ENCODE measurements at places on chromosomes 3 and 15.

- no peak for DNase-seq
These were observed 892 bp downstream of the NMD3 start for GRCh38 chr3:161221806-161222600.

- no peak for DNase-seq
These were observed 93.9 kb upstream of the BHLHE40 start for GRCh38 chr3:4885316-4885715.

- no peak for DNase-seq
These were observed 40.6 kb upstream of the CGNL1 start for GRCh38 chr15:57335719-57336118.

DNA sequence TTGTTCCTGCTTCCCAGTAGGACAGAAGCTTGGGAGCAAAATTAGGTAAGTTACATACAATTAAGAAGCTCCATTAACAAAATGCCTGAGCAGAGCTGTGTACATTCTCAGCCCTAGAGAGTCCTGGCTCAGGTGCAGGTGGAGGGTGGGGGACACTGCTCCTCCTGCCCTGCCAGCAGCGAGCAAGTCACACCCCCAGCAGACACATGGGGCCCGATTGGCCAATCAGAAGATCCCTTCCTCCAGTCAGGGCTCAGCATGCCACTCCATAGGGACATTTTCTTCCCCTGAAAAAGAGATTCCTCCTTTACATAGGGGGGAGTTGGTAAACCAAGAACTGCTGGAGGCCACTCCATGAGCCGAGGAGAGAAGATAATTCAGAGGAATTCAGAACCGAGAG is 62.1 kb downstream of the PLXNA1 start:
- DNase-seq: no peak

DNA sequence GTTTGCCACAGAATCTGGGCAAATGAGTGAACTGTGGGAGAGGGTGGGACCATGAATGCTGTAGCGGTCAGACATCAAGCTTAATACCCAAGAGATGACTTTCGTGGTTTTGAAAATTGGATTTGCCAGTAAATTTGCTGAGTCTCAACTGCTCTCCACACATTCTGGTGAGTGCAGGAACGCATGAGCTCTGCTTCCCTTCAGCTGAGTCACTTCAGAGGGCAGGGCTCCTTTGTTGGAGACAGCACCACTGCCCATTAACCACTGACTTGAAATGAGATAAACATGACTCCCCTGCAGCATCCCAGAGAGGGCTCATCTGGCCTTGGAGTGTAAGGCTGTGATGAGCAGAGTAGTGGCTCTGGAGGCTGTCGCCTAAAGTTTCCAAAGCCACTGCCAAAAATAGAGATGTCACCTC is 22.6 kb downstream of the RARRES1 start:
- DNase-seq: peak; percentile 91

DNA sequence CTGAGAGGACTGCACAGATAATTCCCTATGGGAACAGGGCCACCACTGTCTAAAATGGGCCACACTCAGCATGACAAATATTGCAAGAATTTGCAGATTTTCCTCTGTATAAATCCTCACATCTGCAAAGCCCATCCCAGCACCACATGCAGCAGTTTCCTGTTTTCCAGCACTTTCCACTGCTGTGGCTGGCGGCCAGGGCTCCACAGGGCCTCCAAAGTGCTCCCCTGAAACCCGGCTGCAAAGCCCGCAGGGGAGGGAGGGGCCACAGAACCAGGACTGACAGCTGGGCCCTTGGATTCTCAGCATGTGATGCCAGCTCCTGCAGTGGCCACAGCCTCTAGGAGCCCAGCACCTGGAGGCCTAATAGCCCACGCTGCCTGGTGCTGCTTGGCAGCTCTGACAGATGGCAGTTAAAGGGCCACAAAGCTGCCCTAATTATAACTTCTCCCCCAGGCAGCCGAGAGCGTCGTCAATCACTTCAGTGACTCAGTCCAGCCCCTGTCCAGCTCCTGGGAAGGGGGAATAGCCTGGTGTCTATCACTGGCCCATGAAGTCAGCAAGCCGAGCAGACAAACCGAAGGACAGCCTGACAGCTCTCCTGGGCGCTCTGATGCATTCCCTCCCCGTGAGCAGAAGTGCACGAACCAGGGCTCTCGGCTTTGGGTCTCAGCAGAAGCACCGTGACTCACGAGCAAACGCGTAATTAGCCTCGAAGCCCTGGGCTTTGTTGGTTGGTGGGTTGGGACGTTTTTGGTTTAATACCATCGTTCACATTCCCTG is 4.7 kb downstream of the LRRC15 start:
- peak; percentile 12 for DNase-seq

GRCh38 chr15:91737151-91737818 is 116.2 kb upstream of the SLCO3A1 start:
- no peak for DNase-seq

DNA sequence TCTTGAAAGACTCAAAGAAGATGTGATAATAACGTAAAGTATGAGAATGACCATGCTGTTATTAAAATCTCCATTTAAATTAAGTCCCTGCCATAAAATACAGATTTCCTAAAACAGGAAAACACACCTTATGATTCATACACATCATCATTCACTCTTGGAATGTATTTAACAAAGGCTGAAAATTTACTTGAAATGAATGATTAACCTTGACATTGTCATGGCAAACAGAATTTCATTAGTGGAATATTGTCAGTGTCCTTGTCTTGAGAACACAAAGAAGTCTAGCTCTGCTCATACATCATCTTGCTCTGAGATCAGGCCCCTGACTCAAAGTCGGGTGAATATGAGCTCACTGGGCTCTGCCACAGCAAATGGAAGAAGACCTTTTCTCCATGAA is 313.9 kb downstream of the FGF12 start:
- DNase-seq: no peak

DNA sequence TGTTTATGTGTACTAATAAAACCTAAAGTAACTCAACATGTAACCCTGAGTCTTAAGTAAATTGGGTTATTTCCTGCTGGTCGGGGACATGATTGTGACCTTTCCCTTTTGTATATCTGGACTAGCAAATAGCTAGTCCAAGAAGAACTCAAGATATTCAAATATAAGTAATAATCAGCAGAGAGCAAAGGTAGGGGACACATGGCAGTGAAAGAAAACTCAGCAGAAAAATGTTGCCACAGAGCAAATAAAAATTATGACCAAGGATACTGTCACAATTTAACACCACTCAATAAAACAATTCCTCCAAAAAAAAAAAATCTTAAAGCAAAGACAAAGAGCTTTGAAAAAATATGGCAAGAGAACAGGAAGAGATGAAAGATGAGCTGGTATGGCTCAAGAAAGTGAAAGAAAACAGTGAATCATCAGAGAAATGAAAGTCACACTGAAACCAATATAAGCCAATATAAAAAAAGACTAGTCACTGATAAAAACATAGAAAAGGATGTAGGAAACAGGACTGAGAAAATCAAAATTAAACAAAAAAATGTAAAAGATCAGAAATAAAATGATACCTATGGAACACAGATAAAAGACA is 43.4 kb downstream of the HLTF start:
- DNase-seq: no peak

DNA sequence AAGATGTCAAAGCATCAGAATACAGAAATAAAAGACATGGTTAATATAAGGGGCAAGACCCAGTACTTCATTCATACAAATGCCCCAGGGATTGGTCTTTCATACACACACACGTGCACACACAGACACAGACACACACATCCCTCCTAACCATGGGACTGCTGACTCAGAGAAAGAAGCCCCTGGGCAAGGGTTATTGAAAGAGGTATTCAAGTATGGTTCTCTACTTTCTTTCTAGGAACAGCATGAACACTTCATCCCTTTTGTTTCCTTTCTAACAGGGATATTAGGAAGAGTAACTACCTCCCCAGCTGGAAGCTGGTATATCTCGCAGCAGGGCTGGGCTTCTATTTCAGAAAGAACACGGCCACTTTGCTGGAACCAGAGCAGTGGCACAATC is 33.2 kb upstream of the ZFAND6 start:
- no peak for DNase-seq

DNA sequence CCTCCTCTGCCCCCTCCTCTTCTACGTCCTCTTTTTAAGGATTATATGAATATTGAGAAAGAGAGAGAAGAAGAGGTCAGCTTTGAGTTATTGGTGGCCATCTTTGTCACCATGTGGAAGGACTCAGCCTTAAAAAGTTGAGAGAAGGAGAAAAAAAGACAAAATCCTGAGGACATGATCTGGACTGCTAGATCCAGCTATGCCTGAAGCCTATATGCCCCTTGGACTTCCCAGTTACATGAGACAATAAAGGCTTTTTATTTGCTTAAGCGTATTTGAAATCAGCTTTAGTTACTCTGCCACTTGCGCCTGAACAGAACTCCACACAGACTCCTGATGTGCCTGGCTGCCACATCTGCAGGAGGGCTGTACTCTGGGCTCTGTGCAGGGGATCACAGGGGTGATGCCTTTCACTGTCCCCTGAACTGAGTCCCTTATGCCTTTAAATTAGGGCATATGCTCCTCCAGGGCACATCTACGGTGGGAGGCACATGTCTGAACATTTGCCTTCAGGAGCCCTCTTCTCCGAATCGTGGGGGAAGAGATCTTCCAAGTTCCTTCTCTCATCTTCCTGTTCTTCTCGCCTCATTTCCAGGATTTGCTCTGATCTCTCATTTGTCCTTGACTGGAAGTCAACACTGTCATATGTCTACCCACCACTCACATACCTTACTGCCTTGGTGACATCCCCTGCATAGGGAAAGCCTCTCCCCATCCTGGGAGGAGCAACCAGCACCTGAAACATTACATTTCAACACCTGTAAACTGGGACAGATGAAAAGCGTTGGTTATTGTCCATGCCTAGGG is 14.0 kb upstream of the PLA2G4E start:
- DNase-seq: no peak

- DNase-seq: no peak
These were observed 263.3 kb downstream of the CLSTN2 start for GRCh38 chr3:140198242-140198641.

DNA sequence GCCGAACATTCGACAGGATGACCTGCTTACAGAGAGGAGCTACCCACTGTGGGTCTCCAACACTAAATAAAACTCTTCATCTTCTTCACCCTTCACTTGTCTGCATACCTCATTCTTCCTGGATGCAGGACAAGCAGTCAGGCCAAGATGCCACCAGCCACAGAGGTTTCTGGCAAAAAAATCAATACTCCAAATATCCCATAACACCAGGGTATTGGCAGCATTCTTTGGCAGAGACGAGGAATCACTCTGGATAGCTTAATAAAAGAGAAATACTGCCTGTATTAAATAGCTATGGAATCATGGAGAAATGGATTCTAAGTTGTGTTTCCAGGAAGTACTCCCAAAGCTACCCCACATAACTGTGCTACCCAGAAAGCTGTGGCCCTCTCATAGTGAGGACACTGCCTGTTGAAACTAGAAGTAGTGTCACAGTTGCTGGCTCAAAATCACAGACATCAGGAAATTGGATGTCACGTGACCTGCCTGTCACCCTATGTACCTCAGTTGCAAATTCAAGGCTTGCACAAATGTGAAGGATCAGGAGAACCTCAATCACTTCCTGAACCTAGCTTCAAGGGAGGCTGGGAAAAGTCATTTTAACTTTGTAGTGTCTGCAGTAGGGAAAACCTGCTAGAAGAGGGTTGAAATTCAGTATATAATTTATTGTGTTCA is 11.0 kb upstream of the LRRC31 start:
- DNase-seq: no peak

GRCh38 chr3:112303764-112304325 is 9.8 kb upstream of the SLC9C1 start:
- no peak for DNase-seq

DNA sequence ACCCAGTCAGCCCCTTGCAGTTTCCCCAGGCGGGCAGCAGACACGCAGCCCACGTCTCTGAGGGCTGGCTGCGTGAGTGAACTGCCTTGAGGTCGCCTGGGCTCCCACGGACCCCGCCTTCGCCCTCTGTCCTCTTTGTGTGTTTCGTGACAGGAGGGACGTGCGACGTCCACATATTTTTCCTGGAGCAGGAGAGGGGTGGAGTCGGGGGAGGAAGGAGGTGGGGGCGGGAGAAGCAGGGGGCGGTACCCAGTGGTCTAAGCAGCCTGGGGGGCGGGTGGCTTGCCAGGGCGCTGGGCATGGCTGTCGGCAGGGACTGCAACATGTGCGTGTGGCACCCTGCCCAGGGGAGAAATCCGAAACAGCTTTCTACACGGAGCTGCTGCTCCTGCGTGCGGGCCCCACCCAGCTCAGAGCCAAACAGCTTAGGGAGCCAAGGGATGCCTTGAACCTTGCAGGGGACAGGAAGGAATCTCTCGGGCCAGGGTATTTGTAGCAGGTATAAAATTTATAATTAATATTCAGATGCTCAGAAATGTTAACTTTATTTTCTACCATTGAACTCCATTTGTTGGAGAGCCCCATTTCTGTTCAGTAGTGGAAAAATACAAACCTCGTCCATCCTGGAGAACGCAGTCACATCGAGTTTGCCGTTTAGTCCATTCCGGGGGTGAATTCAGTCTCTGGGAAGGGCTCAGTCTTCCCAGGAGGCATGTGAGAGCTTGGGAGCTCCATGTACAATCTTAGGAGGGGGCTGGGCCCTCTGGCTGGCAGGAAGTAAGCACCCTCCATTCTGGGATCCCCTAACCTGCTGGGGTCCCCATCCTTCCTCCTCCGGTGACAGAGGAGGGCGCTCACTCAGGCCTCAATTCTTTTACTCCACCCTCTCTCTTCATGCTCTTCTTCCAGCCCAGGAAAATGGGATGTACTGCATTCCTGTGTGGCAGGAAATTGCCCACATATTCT is 79.1 kb upstream of the MEF2A start:
- DNase-seq: peak; percentile 52

DNA sequence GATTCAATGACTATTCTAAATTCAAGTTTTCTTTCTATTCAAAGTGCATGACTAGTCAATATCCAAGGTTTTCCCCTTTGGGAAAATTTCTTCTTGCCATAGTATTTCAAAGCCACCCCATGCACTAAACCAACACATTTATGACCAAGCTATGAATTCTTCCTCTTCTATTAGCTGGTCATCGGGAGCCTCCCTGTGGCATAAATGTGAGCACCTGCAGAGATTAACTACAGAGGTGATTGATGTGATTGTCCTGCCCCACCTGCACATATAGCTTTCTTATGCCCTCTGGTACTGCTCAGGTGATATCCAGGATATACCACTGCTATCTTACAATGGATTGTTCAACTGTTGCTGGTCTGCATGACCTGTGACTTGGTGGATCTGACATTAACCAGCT is 694.9 kb downstream of the ZBBX start:
- no peak for DNase-seq

DNA sequence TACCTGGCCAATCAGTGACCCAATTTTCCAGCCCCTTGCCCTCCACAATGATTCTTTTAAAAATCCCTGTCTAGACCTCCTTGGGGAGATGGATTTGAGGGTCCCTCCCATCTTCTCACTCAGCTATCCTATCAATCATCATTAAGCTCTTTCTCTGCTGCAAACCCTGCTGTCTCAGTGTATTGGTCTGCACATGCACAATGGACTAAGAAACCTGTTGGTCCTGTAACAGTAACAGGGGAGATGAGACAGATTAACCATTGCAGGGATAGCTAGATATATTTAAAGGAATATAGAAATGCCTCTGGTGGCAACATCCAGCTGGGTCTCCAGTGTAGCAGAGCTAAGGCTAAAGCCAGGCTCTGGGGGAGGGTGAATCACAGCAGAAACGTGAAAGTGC is 74.6 kb upstream of the CHRNA7 start:
- no peak for DNase-seq

GRCh38 chr3:30437171-30437601 is 169.2 kb upstream of the TGFBR2 start:
- no peak for DNase-seq

- DNase-seq: no peak
These were observed 590 bp downstream of the POLG start for GRCh38 chr15:89333959-89334509.

GRCh38 chr3:37824090-37824953 is 37.4 kb upstream of the CTDSPL start:
- DNase-seq: no peak

- no peak for DNase-seq
These were observed 13.3 kb upstream of the SRPRB start for GRCh38 chr3:133792171-133792763.

All from retinal pigment epithelial cell (primary cell).